Stimulated activated CD4-positive, alpha-beta T cell treated with anti-CD3 and anti-CD28 coated beads, Interleukin-1b, Interleukin-23, amount 100 ng/mL, for 4 hours (primary cell): ENCODE measurements at places on chromosomes 5 and 9.

DNA sequence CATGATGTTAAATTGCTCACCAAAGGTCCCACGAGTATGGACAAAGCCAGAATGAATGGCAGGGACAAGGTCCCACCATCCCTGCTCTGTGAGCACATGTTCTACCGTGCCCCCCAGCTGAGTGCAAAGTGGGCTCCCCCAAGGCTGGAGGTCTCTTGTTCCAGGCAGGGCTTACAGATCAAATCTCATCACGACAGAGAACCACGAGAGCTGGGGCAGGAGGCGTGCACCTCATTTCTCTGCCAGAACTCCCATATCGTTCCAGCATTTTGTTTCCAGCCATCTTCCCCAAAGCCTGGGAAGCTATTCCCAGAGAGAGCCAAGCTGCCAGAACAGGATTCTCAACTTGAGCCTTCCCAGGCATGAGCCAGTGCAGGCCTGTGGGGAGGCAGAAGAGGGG, 108.5 kb downstream of the ZNF354C start:
- DNase-seq = no peak

- DNase-seq = no peak
Observed at GRCh38 chr5:1782385-1783215, 17.0 kb downstream of the MRPL36 start.

DNA sequence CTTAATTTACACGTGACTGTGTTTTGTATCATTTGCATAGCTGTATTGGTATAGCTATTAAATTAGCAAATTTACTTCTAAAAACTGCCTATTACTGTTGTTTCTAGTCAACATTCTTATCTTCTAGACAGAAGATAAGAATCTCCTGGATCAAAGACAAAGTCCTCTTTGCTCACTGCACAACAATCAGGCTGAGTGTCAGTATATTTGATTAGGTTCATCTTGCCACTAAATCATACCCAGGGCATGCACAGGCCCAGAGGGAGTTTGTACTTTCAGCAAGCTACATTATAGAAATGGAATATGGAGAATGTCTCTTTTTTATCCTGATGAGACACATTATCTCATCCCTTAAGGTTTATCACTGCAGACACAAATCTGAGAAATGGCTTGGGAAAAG, 579.1 kb downstream of the SLCO4C1 start:
- DNase-seq = no peak

DNA sequence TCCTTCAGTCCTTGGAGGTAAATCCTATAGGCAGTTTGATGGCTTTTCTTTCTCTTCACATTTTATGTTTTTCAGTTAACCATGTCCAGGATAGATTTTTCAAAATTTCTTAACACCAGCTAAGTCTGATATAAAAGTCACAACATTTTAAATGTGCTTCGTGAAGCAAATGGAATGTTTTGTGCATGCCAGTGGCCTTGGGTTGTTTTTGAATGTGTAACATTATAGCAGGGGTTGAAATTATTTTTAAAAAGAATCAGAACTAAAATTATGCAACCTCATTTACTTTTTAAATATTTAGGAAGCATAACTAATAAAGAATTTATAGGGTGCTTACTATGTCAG, 201.1 kb downstream of the ARHGEF28 start:
- no peak for DNase-seq

DNA sequence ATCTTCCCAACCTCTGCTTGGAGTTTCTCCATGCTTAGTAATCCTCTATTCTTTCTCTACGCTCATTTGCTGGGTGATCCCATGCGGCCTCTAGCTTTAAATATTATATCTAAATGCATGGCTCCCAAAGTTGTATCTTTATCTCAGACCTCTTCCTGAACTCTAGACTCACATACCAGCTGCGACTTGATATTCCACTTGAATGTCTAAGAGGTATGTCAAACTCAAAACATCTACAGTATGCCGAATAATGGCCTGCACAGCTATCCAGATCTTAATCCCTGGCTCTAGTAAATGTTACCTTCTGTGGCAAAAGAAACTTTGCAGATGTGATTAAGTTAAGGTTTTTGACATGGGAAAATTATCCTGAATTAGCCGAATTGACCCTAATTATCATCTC, 179.2 kb downstream of the TTC39B start:
- DNase-seq = no peak

GRCh38 chr5:163912046-163912445, 406.6 kb downstream of the MAT2B start:
- no peak for DNase-seq

DNA sequence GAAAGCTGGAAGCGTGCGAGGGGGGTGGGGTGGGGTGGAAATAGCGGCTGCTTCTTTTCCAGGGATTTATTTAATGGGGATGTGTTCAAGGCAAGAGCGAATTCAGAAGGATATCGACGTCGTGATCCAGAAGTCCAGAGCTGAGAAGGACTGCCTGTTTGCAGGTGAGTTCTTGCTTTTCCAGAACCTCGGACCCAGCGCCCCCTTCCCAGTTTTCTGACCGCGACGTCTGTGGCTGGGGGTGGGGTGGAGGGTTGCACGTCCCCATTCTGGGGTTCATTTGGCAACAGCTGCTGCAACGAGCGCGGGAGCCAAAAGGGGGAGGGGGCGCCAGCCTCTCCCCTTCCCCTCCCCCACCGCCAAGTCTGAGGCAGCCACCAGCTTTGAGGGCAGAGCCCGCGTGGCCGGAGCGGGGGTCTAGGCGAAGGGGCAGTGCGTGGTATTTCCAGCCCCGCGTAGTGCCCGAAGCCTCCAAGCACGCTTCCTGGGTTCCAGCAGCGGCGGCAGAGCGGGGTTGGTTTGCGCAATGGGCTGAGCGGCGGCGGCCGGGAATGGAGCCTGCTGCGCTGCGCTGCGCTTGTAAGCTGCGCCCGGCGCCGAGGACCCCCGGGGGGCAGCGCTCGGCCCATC, 701 bp downstream of the PARP8 start:
- DNase-seq = peak; percentile 43

DNA sequence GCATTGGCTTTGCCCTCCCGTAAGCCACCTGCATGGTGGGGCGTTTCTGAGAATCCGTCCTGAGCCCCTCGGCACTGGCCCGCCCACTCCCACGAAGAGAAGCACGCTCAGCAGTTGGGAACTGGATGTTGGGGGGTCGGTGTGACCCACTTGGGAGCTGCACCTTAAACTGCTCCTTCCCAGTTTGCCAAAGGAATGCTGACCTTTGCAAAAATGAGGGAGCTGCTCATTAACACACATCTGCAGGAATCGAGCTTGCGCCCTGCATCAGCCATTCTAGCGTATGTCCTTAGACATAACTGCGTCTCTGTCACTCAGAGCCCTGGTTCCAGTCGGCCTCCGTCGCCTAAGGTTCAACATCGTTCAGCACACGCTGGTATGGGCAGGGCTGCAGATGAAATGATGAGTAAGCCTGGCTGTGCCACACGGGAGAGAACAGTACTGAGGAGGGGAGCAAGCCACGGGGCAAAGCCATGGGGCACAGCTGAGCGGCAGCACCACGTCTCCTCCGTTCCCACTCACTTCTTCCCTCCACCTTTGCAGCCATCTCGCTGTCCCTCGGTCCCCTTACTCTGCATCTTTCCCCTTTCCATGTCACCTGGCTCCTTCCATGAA, 28.8 kb upstream of the NCS1 start:
- DNase-seq = no peak

GRCh38 chr9:120363697-120364096, 216.3 kb downstream of the CDK5RAP2 start:
- DNase-seq = no peak

GRCh38 chr5:136020001-136020382, 8.8 kb upstream of the TGFBI start:
- no peak for DNase-seq

DNA sequence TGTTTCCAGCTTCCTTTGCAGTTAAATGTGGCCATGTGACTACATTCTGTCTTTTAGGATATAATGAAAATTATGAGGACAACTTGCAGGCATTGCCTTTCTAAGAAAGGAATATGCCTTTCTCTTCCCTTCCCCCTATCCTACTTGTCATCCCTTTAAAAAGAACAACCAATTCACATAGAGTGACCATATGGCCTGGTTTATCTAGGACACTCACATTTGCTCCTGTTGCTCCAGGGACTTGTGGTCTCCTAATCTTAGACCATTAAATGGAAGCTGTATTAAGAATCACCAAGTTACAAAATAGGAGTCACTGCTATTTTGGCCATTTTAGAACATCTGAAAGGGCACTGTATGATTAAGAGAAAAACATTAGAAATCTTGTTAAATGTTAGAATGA, 520.3 kb downstream of the DTWD2 start:
- no peak for DNase-seq

- no peak for DNase-seq
Observed at GRCh38 chr5:28779161-28779754, 1740.9 kb upstream of the CDH9 start.

DNA sequence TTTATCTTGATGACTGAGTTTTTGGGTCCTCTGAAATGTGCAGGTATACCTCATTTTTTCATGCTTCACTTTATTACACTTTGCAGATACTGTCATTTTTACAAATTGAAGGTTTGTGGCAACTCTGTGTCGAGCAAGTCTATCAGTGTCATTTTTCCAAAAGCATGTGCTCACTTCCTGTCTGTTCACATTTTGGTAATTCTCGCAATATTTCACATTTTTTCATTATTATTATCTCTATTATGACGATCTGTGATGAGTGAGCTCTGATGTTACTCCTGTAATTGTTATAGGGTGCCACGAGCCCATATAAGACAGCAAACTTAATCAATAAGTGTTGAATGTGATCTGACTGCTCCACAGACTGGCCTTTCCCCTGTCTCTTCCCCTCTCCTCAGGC, 73.4 kb upstream of the FBXW11 start:
- DNase-seq = no peak

GRCh38 chr9:18490641-18491370, 16.9 kb downstream of the ADAMTSL1 start:
- no peak for DNase-seq

DNA sequence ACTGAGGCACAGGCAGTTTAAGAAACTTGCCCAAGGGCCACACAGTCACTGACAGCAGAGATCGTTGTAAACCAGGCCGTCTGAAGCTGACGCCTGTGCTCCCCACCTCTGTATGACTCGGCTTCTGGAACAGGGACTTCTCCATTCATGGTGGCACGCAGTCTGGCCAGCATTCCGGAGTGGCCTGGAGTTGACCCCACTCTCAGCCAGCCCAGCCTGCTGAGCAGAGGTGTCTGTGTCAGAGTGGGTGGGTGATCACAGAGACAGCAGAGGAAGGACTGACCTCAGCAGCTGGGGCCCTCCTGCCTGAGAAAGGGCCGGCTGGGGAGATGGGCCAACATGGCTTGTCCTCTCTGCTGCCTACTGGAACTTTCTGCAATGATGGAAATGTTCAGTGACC, 12.6 kb downstream of the LRSAM1 start:
- DNase-seq = no peak

- DNase-seq = no peak
Observed at GRCh38 chr5:67222243-67223025, 25.8 kb upstream of the CD180 start.

- DNase-seq = no peak
Observed at GRCh38 chr5:129097498-129098296, 3.1 kb downstream of the ISOC1 start.

DNA sequence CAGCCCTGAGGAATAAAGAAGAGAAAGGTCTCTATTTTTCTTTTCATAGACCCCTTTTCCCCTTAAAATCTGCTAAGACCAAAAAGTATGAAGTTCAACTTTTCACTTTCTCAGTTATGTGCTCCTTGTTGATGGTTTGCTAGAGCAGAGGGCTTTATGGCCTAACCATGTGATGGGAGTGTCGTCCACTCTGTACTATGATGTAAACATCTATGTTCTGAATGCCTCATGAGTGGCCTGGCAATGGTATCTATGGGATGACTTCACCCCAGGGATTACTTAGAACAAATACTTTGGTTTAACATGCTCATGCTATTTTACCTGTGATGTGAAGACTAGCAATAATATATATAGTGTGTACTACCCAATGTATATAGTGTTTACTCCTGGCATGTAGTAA, 43.7 kb upstream of the MIER3 start:
- no peak for DNase-seq

- DNase-seq = no peak
Observed at GRCh38 chr9:5556101-5556705, 45.9 kb downstream of the PDCD1LG2 start.

GRCh38 chr5:23823521-23823920, 316.1 kb downstream of the PRDM9 start:
- DNase-seq = no peak

- DNase-seq = no peak
Observed at GRCh38 chr5:110414360-110414759, 312.1 kb downstream of the TMEM232 start.

DNA sequence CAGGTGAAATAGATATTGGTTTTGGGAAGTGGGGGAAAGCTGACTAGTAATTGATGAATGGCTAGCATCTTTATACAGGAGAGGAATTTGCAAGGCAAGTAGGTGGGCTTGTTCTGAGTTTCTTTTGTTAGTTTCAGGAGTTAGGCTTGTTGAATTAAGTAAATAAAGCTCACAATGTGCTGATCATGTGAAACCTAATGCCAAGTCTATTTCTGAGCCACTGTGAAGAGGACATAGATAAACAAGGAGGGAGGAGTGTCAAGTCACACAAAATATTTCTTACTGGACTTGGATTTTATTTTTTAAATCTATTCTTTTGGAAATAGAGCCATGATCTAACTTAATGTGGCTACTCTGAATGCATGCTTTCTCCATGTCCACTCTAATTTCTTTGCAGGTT, 19.9 kb downstream of the GDA start:
- no peak for DNase-seq

GRCh38 chr5:43225649-43226245, 33.7 kb downstream of the NIM1K start:
- no peak for DNase-seq

DNA sequence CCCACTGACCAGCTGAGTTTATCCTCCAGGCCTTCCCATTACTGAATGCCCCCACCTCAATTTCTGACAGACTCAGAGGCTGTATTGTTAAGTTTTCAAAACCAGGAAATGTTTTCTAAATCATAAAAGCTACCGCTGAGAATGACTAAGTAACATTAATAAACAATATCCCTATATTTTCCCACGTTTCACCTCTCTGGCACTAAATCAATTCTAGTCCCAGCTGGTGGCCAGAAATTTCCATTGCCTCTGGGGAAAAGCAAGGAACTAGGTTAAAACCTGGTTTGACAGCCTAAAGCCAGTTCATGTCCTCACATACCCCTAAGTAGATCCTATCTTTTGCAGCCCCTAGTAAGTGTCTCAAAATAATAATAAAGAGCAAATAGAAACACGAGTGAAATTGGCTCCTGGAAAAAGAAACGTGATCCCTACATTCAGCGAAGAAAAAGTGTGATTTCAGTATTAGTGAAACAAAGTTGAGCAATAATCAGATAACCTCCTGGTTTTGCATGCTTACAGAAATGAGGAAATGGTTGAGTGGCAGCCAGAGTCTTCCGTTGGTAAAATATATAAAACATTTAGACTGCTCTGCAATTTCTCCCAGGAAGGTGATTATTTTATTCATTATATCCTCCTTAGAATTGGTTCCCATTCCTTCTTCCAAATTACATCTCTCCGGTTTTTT, 110.9 kb downstream of the ESM1 start:
- DNase-seq = no peak
